ENCODE measurements at places on chromosomes 12 and 14. TPM values are rescaled to one million over a fixed set of nuclear protein-coding genes. Genes with fewer than 3 reads are reported as not detected.

RHOF gene
- 4.0 TPM for total RNA-seq

B4GALNT3 gene
- total RNA-seq = 1.2 TPM

PTPRB gene
- total RNA-seq = 16.5 TPM

SLC25A21 gene
- 0.37 TPM for total RNA-seq

CRIP1 gene
- 24.9 TPM for total RNA-seq

BCL2L14 gene
- total RNA-seq = not detected

CAPZA3 gene
- total RNA-seq = not detected

DTX1 gene
- total RNA-seq = 2.4 TPM

CACNA1C gene
- total RNA-seq = 1.5 TPM

GYS2 gene
- 0.09 TPM for total RNA-seq

PPP4R4 gene
- 0.73 TPM for total RNA-seq

TMEM229B gene
- total RNA-seq = 0.46 TPM

KRT83 gene
- total RNA-seq = not detected

HOXC12 gene
- not detected for total RNA-seq

PRR4 gene
- 1.0 TPM for total RNA-seq

PAH gene
- 0.30 TPM for total RNA-seq

GLS2 gene
- not detected for total RNA-seq

FITM1 gene
- 144 TPM for total RNA-seq

SVOP gene
- total RNA-seq = not detected

EIF2S3B gene
- 0.20 TPM for total RNA-seq

MGST1 gene
- 9.3 TPM for total RNA-seq

DDN gene
- 485 TPM for total RNA-seq

RPGRIP1 gene
- not detected for total RNA-seq

SYT10 gene
- not detected for total RNA-seq

OR6C74 gene
- not detected for total RNA-seq

PLD4 gene
- not detected for total RNA-seq

B4GALNT1 gene
- total RNA-seq = 26.6 TPM

CLSTN3 gene
- 3.2 TPM for total RNA-seq

NPFF gene
- not detected for total RNA-seq

LRCOL1 gene
- total RNA-seq = not detected

PTMS gene
- total RNA-seq = 71.6 TPM

ZDHHC22 gene
- total RNA-seq = not detected

RNU4-1 gene
- total RNA-seq = 2,232 TPM

C12orf56 gene
- total RNA-seq = not detected

NFE2 gene
- 0.65 TPM for total RNA-seq

PRH2 gene
- not detected for total RNA-seq

RAB2B gene
- total RNA-seq = 6.3 TPM

IL31 gene
- not detected for total RNA-seq

APOLD1 gene
- total RNA-seq = 20.4 TPM

AMHR2 gene
- total RNA-seq = 0.92 TPM

HNF1A gene
- total RNA-seq = not detected

ZFHX2 gene
- 2.9 TPM for total RNA-seq

RDH12 gene
- not detected for total RNA-seq

GLIPR1L1 gene
- not detected for total RNA-seq

ATF7 gene
- total RNA-seq = 31.6 TPM

KLRC4 gene
- total RNA-seq = not detected

PLEKHH1 gene
- total RNA-seq = 2.8 TPM

KCNC2 gene
- total RNA-seq = not detected

ACOT6 gene
- not detected for total RNA-seq

SINHCAF gene
- total RNA-seq = 3.4 TPM

MAP3K9 gene
- total RNA-seq = 2.4 TPM

TWF1 gene
- 9.7 TPM for total RNA-seq
